ENCODE measurements at places on chromosomes 5 and 9. TPM values are rescaled to one million over a fixed set of nuclear protein-coding genes. Genes with fewer than 3 reads are reported as not detected.

LEAP2 gene
- total RNA-seq = not detected

POLR3G gene
- 14.1 TPM for total RNA-seq

DRD1 gene
- not detected for total RNA-seq

MINAR2 gene
- not detected for total RNA-seq

GFPT2 gene
- total RNA-seq = 101 TPM

ASTN2 gene
- 4.9 TPM for total RNA-seq

STPG3 gene
- not detected for total RNA-seq

C9orf50 gene
- not detected for total RNA-seq

UBAP1 gene
- 42.7 TPM for total RNA-seq

TMOD1 gene
- total RNA-seq = 1.7 TPM

SPATA31E1 gene
- total RNA-seq = under 0.01 TPM

SLC23A1 gene
- not detected for total RNA-seq

PDE6A gene
- total RNA-seq = not detected

C8G gene
- not detected for total RNA-seq

C6 gene
- total RNA-seq = not detected

LHX6 gene
- total RNA-seq = not detected

PLGRKT gene
- total RNA-seq = 56.2 TPM

RELL2 gene
- 3.5 TPM for total RNA-seq

RNF183 gene
- not detected for total RNA-seq

MARCHF3 gene
- total RNA-seq = 10.1 TPM

AGXT2 gene
- total RNA-seq = not detected

INSL6 gene
- not detected for total RNA-seq

POLR1E gene
- total RNA-seq = 34.2 TPM

TMEM171 gene
- total RNA-seq = 9.8 TPM

DOCK2 gene
- total RNA-seq = 15.6 TPM

SPATA31C1 gene
- not detected for total RNA-seq

RGMB gene
- 33.4 TPM for total RNA-seq

FGFR4 gene
- 0.29 TPM for total RNA-seq

GIN1 gene
- total RNA-seq = 7.8 TPM

SHROOM1 gene
- total RNA-seq = 15.6 TPM

POU5F2 gene
- total RNA-seq = not detected

TIMD4 gene
- not detected for total RNA-seq

PCDHA5 gene
- total RNA-seq = not detected

ADRB2 gene
- under 0.01 TPM for total RNA-seq

ZNF354B gene
- 5.8 TPM for total RNA-seq

SLIT3 gene
- not detected for total RNA-seq

TRIM36 gene
- total RNA-seq = 1.2 TPM

GARIN3 gene
- not detected for total RNA-seq
